ENCODE measurements at places on chromosomes 5 and 9.

- DNase-seq: no peak
These were observed 21.6 kb downstream of the LNPEP start for GRCh38 chr5:96957254-96958049.

DNA sequence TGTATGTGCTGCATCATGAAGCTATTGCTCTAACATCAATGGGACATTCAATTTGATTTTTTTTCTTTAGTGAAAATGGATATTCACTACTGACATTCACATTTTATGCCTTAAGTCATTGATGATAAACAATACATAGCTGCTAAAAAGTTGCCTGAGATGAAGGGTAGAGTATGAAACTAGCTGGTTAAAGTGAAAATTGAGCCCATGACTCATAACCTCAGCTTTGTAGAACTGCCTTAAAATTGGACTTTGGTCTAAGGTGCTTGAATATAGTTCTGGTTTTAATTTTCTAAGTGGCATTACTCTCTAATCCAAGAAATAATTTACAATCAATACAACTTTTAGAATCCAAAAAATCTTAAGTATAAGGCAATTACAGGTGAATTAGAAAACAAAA lies 740.4 kb upstream of the RIOK2 start:
- DNase-seq: no peak

DNA sequence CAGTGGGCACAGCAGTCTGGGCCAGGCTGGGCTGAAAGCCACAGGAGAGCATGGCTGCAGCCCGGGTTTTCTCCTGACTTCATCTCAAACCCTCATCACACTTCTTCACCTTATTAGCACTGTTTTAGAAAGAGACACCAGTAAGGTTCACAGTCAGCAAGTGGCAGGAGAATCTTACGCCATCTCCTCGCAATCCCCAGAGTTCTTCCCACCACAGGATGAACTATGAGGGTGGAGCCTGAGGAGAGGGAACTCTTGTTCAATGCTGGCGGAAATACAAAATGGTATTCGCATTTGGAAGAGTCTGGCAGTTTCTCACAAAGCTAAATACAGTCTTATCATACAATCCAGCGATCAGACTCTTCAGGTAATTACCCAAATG lies 14.7 kb downstream of the BICD2 start:
- DNase-seq: no peak

DNA sequence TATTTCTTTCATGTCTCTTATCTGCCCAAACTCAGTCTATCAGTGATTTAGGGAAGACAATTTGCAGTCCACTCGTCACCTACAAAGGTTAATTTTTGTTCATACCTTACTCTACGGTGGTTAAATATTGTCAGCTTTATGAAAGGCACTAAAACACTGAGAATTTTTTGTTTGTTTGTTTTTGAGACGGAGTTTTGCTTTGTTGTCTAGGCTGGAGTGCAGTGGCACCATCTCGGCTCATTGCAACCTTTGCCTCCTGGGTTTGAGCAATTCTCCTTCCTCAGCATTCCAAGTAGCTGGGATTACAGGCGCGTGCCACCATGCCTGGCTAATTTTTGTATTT lies 26.4 kb upstream of the TXN start:
- no peak for DNase-seq

DNA sequence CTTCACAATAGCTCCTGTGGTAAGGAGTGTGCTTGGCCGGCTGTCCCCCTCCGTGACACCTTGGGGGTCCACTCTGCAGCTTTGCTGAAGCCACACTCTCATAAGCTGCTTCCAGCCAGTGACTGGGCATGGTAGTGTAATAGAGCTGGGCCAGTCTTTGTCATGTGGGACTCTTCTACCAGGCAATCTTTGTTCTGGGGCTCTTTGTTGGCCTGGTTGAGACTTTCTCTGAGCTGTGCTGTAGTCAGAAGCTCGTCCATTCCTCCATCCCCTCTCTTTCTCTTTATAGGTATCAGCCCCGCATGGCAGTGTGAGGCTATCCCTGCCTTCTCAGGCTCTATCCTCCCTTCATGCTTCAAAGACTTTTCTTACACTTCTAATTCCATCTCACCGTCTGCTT lies 25.7 kb downstream of the CARD6 start:
- DNase-seq: no peak

GRCh38 chr5:147310059-147310704 lies 75.4 kb downstream of the STK32A start:
- peak; percentile 94 for DNase-seq

DNA sequence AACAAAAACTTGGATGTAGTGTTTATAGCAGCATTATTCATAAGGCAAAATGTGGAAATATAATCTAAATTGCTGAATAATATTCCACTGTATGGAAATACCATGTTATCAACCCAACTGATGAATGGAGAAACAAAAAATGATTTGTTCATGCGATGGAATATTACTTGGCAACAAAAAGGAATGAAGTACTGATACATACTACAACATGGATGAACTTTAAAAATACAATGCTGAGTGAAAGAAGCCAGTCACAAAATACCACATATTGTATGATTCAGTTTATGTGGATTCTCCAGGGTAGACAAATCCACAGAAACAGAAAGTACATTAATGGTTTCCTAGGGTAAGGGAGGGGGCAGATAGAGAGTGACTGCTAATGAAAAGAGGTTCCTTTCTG lies 83.7 kb upstream of the DNAH5 start:
- no peak for DNase-seq
